Foreskin keratinocyte (primary cell): ENCODE measurements at places on chromosomes 1 and 21. TPM values are rescaled to one million over a fixed set of nuclear protein-coding genes. Genes with fewer than 3 reads are reported as not detected.

Gene AUNIP
- polyA plus RNA-seq: 8.1 and 9.7 TPM in 2 replicates

Gene CACNA1S
- polyA plus RNA-seq: not detected in 2 replicates

Gene DIPK1A
- 6.1 and 8.3 TPM in 2 replicates for polyA plus RNA-seq

Gene OR2L5
- polyA plus RNA-seq: not detected in 2 replicates

Gene SPATC1L
- polyA plus RNA-seq: 10.4 and 12.6 TPM in 2 replicates

- DNase-seq: no peak
These were observed 17.0 kb downstream of the HIPK1 start for GRCh38 chr1:113946112-113946511.

DNA sequence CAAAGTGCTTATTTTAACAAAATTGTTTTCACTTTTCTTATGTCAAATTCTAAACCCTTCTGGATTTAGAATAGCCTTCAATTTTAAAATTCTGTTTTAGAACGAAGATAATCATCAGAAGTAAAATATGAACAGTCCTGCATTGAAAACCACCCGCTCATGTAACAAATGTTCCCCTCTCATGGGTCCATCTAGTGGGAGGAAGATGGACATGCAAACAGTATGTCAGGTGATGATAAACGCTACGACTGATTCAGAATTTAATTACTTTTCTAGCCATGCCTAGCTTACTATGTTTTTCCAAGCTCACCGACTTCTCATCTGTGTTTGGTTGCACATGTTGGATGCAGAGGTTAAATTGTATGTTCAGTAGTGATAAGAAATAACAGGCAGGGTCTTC, 23.5 kb downstream of the SOD1 start:
- no peak for DNase-seq

- DNase-seq: no peak
These were observed 221.8 kb downstream of the TTLL7 start for GRCh38 chr1:83776913-83777757.

GRCh38 chr1:236179634-236180033, 37.3 kb downstream of the GPR137B start:
- no peak for DNase-seq
